ENCODE measurements at places on chromosomes 5 and 9.

GRCh38 chr5:56532466-56532865 lies 282.9 kb upstream of the MAP3K1 start:
- no peak for DNase-seq

DNA sequence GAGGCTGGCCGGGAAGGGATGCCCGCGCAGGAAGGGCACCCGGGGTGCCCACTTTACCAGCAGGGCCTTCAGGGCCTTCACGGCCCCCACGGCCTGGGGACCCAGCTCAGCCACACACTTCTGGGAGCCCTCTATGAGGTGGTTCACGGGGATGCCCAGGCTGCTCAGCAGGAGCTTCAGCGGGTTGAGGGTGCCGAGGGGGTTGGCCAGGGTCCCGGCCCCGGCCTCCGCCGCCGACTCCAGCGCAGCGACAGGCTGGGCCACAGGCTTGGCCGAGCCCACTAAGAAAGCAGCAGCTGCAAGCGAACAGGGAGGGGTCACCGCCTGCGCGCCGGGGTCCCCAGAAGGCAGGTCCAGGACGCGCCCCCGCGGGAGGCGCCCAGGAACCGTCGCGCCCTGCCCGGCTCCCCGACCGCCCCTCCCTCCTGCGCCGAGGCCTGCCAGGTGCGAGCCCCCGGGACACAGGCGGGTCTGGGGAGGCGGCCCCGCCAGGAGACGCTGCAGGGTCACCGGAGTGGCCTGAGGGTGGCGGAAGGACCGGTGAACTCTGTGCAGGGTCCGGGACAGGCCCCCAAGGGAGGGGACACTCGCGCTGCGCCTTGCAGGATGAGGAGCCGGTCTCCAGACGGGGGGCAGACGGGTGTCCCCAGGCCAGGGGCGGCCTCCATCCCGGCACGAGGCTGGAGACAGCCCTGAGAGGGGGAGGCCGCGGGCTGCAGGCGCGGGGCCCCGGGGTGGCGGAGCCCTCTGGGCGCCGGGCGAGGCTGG lies 572 bp downstream of the SCGB3A1 start:
- DNase-seq, result no peak

DNA sequence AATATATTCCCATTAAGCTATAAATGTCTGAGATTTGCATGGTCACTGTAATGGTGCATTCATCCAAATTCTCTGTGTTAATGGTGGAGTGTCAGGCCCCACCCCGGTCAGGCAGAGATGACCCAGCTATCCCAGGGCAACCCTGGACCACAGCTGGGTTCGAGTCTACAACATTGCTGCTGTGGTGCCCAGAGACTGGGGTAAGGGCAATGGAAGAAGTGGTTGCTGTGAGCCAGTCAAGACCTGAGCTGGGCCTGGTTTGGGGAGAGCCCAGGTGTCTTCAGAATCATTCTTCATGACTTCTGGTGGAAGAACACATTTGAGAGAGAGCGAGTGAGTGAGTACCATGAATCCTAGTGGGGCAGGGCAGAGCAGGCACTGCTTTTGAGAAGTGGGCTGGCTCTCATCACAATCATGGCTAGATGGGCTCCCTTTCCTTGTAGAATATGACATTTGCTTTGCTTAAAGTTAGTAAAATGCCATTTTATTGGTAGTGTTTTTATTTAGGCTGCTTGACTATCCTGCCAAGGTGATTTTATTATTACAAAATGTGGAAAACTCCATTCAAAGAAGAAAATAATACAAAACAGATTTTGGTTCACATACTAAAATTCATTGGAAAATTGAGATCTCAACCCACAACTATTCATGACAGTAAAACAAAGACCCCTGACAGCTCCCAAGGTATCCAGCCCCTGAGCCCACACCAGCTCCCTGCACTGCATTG lies 125.8 kb upstream of the SLC25A48 start:
- DNase-seq, result no peak

DNA sequence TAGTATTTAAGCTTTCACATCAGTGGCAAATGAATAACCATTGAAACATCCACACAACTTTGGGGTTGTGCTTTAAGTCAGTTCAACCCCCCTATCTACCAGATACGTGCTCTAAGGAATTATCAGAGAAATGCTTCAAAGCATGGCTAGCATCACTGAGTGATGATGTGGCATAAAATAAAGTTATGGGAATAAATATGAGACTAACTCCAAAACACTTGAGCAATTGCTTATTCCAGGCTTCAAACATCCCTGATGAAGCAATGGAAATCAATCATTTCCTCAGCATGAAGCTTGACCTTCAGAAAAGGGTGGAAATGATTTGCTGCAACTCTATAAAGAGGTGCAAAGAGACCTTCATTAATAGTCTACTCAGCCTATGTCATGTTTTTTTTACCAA lies 292.0 kb upstream of the SMC2 start:
- DNase-seq, result no peak

GRCh38 chr5:56422076-56422762 lies 189.1 kb upstream of the ANKRD55 start:
- no peak for DNase-seq

- no peak for DNase-seq
Measured at GRCh38 chr9:83959061-83959460, 21.0 kb downstream of the HNRNPK start.
